Hair follicle dermal papilla cell (primary cell): ENCODE measurements at places on chromosomes 11 and 22. TPM values are rescaled to one million over a fixed set of nuclear protein-coding genes. Genes with fewer than 3 reads are reported as not detected.

Gene C11orf16
- total RNA-seq, result not detected in 2 replicates

Gene ELMOD1
- 0.16 TPM in 1 of 2 replicates, not detected in the other for total RNA-seq

Gene FAT3
- 0.73 and 1.1 TPM in 2 replicates for total RNA-seq

Gene CRYAB
- 35.2 and 47.7 TPM in 2 replicates for total RNA-seq

Gene TSSK2
- total RNA-seq, result not detected in 2 replicates

Gene CSKMT
- total RNA-seq, result 3.2 and 7.3 TPM in 2 replicates

Gene RTCB
- 88.3 and 90.0 TPM in 2 replicates for total RNA-seq

Gene SERPIND1
- total RNA-seq, result not detected in 2 replicates

Gene NPAS4
- total RNA-seq, result under 0.01 TPM in 1 of 2 replicates, not detected in the other

Gene TMEM121B
- under 0.01 TPM in 1 of 2 replicates, not detected in the other for total RNA-seq

Gene ADM2
- total RNA-seq, result 4.5 and 9.6 TPM in 2 replicates

Gene EPS8L2
- total RNA-seq, result 19.3 and 31.7 TPM in 2 replicates

Gene APOA4
- not detected in 2 replicates for total RNA-seq

Gene OTOG
- not detected in 2 replicates for total RNA-seq

Gene APOBEC3B
- 0.49 and 1.8 TPM in 2 replicates for total RNA-seq

Gene TTC36
- total RNA-seq, result 0.24 and 1.3 TPM in 2 replicates

Gene TREH
- not detected in 2 replicates for total RNA-seq

Gene DRD4
- total RNA-seq, result 0.12 and 0.32 TPM in 2 replicates

Gene RAC2
- 10.2 and 15.4 TPM in 2 replicates for total RNA-seq

Gene MMP27
- 1.3 and 2.6 TPM in 2 replicates for total RNA-seq

Gene TUB
- 14.7 and 17.8 TPM in 2 replicates for total RNA-seq

Gene ENTHD1
- not detected in 2 replicates for total RNA-seq

Gene SAA4
- total RNA-seq, result not detected in 2 replicates

Gene POTEH
- total RNA-seq, result not detected in 2 replicates

Gene KCNJ4
- not detected in 2 replicates for total RNA-seq

Gene ROBO4
- total RNA-seq, result 1.1 and 1.3 TPM in 2 replicates

Gene GAB4
- not detected in 2 replicates for total RNA-seq
